Stimulated activated CD8-positive, alpha-beta memory T cell treated with anti-CD3 and anti-CD28 coated beads, Interleukin-15, amount 100 ng/mL, for 24 hours (primary cell): ENCODE measurements at places on chromosomes 1 and 21.

DNA sequence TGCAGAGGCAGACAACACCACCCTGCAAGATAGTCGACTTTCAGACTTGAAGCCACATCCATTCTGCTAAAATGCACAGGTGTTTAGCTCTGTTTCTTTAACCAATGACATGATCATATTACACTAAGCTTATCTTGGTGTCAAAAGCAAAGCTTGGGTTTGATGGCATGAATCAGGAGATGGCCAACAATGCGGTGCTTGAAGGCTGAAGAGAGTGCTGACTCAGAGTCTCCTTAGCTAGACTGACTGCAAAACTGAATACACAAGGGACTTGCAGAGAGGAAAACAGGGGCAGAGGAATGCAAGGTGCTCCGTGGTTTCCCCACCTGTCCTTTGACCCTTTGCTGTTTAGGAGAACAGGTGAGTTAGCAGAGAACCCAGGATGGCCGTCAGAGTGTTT is 262.6 kb downstream of the SIPA1L2 start:
- no peak for DNase-seq

GRCh38 chr1:2256435-2257244 is 28.5 kb downstream of the SKI start:
- DNase-seq: no peak

- no peak for DNase-seq
Measured at GRCh38 chr1:230509281-230509977, 83.3 kb upstream of the PGBD5 start.

- no peak for DNase-seq
Measured at GRCh38 chr1:216632980-216633379, 90.2 kb downstream of the ESRRG start.

DNA sequence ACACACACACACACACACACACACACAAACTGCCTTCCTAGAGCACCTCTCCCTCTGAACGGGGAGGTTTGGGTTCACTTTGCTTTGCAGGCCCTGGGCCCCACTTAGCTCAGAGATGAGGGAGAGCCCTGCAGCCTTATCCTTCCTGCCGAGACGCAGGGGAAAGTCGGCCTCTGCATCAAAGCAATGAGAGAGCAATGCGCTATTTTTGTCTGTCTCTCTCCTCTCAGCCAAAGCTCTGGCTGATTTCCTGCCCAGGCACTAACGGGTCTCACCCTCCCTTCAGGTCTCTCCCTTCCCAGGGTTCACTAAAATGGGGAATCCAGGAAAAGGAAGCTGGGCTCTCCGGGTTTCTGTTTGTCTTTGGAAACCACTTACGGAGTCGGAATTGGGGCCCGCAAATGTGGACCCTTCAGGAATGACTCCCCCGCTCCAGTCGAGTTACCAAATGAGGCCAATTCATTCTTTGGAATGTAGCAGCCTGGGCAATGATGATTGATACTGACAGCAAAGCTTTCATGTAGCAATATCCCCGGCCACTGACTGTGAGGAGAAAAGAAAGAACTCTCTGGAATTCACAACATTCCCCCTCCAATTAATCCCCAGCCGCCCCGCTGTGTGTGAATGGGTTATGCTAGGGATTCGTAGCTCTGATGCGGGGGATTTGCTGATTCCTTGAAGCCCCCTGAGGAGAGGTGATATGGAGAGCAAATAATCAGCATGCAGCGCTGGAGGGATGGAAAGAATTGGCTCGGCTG is 61.5 kb upstream of the WLS start:
- DNase-seq: no peak

- no peak for DNase-seq
Measured at GRCh38 chr1:230823426-230823825, 44.9 kb downstream of the C1orf198 start.

GRCh38 chr1:113452921-113453770 is 62.8 kb downstream of the MAGI3 start:
- no peak for DNase-seq

DNA sequence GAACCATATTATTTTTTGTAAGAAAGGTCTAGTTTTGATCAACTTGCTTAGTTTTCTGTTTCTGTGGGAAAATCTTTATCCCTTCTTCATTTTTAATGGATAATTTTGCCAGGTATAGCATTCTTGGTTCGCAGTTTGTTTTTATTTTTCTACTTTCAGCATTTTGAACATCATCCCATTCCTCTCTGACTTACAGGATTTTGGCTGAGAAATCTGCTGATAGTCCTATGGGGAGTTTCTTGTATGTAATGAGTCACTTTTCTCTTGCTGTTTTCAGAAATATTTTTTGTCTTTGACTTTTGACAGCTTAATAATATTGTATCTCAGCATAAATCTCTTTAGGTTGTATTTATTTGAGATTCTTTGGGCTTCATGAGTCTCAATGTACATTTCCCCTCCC is 389.1 kb downstream of the PBX1 start:
- DNase-seq: no peak

DNA sequence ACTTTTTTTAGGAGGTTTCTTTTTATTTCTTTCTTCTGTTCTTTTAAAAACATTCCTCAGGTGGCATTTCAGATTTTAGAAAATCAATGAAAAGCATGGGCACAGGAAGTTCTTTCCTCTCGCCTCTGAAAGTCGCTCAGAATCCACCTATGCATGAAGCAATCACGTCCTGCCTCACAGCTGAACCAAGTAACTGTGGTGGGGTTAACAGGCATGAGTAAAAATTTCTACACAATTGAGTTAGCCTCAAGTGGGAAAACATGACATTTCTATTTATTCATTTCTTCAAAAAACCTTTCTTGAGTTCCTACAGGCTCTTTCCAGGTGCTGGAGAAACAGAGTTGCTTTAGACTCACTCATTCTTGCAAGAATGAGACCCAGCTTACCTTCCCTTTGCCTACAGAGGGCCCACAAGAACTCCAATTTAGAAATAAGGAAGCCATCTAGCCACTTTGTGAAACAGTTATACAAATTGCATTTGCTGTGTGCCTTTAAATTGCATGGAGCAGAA is 508.9 kb upstream of the PKN2 start:
- no peak for DNase-seq

DNA sequence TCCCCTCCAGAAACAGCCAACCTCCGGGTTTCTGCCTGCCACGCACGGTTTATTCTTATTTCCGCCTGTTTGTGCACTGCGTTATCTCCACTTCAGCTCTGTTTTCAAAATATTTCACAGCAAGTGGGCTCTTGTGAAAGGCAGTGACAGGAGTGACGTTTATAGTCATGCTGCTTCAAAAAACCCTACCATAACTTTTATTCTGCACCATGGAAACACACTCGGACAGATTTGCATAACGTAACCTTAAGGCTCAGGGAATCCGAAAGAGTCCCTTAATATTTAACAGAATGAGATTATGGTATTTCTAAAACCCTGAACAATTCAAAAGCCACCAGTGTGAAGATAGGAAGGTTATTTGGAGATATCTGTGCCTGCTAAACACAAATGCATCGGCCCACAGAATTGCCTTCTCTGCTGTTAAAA is 782 bp upstream of the SDE2 start:
- DNase-seq: no peak

DNA sequence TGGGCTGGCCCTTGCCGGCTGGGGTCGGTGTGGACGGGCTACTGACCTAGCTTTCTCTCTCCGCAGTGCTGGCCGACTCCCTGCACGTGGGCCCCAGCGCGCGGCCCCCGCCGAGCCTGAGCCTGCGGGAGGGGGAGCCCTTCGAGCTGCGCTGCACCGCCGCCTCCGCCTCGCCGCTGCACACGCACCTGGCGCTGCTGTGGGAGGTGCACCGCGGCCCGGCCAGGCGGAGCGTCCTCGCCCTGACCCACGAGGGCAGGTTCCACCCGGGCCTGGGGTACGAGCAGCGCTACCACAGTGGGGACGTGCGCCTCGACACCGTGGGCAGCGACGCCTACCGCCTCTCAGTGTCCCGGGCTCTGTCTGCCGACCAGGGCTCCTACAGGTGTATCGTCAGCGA is 34.9 kb downstream of the PTGFRN start:
- no peak for DNase-seq

- DNase-seq: no peak
Measured at GRCh38 chr1:204335085-204335484, 24.6 kb downstream of the PLEKHA6 start.

DNA sequence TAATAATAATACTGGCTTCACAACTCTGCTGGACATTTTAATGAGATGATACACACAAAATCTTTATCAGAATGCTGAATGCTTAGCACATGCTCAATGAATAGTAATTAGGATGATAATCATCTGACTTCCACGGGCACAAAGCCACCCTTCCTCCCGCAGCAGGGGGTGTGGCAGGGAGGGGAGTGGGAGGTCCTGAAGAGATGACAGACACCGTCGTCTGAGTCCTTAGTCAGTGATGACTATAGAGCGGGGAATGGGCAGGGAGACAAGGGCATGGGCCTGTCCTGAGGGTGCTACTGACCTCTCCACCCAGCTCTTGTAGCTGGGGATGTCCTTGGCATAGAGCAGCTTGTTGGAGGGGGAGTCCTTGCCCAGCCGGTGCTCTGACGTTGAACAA is 117.6 kb upstream of the CD34 start:
- DNase-seq: no peak

GRCh38 chr21:43979654-43980053 is 32.5 kb upstream of the TRAPPC10 start:
- no peak for DNase-seq

GRCh38 chr1:231678011-231678432 is 51.4 kb downstream of the DISC1 start:
- DNase-seq: no peak

- DNase-seq: no peak
Measured at GRCh38 chr1:14118691-14119485, 418.9 kb downstream of the PRDM2 start.

DNA sequence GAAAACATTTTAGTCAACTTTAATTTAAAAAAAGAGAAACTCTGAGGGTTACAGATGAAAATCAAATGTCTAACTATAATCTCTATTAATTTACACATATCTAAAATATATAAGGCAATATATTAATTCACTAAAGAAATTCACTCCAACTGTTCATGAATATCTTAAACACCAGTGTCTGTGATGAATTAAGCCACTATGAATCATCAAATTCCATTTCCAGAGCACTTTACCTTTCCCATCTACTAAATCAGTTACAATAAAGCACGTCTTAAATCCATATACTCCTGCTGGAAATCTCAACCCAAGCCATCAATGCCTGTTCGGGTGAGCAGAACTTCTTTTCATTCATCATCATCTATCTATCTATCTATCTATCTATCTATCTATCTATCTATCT is 4.3 kb downstream of the TAF5L start:
- DNase-seq: no peak

GRCh38 chr1:78114034-78114956 is 68.5 kb downstream of the GIPC2 start:
- no peak for DNase-seq

DNA sequence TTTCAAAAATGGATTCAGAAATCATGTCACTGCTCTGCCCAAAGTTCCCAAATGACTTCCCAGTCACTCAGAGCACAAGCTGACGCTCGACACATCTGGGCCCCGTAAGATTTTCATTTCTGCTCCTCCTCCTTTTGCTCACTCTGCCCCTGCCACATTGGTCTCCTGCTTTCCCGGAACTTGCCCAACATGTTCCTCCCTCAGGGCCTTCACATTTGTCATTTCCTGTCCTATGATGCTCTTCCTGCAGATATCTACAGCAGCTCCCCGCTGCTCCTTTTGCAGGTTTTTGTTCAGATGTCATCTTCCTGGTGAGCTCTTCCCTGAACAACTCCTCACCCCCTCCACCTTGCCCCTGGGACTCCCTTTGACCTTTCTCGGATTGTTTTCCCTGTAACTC is 58.5 kb upstream of the IVNS1ABP start:
- DNase-seq: no peak

DNA sequence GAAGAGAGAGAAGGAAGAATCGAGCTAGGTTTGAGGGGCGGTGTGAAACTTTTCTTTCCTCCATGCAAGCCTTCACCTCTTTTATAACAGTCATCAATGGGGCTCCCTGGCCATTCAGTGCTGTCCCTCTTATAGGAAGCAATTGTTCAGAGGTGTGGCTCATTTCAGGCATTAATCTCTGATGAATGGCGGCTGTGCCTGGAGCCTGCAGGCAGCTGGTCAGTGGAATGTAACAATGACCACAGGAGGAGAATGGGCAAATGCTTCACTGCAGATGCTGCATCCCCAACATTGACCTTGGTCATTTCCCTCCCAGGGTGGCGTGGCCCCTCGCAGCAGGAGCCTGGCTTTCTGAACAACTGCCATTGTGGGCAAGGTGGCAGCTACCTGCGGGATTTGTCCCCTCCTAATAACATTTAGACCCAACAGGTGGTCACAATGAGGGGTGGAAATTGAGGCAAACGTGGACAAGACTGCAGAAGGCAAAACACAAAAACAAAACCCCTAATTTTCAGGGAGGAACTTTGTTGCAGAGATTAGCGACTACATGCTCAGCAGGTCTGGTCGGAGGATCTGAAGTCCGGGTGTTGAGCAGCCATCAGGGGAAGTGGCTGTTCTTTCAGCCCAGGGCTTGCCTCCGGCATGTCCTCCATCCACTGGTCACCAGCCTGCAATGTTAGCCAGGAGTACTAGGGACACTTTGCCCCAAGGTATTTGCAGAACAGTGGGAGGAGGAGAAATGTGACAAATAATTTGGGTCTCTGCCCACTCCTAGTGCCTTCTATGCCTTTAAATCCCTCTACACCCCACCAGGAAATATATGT is 97.3 kb upstream of the PAXBP1 start:
- DNase-seq: no peak

DNA sequence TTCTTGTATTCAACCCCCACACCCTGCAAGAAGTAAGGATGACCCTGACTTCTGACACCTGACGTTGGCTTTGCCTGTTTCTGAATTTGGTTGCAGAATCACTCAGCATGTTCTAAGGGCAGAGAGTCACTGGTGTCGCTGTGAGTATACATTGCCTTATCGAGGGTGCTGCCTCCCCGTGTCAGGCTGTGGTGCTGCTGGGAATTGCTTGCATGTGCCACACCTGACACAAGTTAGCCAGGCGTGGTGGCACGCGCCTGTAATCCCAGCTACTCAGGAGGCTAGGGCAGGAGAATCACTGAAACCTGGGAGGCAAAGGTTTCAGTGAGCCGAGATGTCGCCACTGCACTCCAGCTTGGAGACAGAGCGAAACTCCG is 45.9 kb downstream of the WDR4 start:
- DNase-seq: no peak

DNA sequence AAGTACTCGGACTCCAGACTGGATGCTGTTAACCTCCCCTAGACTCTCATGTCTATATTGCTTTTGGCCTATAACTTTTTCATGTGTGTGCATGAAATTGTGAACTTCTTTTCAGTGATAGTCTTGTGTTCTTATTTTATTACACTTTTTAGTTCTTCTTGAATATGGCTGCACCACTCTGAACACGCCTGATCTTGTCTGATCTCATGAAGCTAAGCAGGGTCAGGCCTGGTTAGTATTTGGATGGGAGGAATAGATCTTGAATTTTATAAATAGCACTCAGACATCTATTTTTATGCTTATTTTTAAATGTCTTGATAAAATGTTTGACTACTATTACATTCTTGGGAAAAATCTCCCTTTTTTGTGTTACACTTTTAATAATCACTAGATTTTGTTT is 22.4 kb downstream of the TCP10L start:
- DNase-seq: no peak

DNA sequence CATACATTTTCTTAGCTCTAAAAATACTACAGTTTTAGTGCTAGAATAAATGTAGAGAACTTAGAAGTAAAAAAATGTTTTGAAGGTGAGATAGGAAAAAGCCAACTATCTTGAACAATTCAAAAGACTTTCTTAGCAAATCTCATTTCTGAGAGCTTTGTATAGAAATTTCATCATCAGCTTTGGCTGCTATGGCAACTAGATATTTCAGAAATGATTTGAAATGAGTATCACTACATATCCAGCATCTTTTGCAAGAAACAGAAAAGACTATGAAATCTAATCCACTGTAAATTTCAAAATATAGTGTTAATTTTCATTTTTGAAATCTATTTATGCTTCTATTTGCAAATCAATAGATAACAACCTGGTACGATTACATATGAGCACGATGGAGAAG is 57.7 kb downstream of the RGS7 start:
- DNase-seq: no peak
